ENCODE measurements at places on chromosomes 7 and 10. TPM values are rescaled to one million over a fixed set of nuclear protein-coding genes. Genes with fewer than 3 reads are reported as not detected.
A peak's percentile ranks its signal among the peaks of the same experiment; 100 is the strongest.

GRCh38 chr7:111424768-111425167 lies 137.5 kb downstream of the IMMP2L start:
- no peak for DNase-seq

GRCh38 chr7:17123020-17123419 lies 175.4 kb upstream of the AHR start:
- no peak for DNase-seq

DNA sequence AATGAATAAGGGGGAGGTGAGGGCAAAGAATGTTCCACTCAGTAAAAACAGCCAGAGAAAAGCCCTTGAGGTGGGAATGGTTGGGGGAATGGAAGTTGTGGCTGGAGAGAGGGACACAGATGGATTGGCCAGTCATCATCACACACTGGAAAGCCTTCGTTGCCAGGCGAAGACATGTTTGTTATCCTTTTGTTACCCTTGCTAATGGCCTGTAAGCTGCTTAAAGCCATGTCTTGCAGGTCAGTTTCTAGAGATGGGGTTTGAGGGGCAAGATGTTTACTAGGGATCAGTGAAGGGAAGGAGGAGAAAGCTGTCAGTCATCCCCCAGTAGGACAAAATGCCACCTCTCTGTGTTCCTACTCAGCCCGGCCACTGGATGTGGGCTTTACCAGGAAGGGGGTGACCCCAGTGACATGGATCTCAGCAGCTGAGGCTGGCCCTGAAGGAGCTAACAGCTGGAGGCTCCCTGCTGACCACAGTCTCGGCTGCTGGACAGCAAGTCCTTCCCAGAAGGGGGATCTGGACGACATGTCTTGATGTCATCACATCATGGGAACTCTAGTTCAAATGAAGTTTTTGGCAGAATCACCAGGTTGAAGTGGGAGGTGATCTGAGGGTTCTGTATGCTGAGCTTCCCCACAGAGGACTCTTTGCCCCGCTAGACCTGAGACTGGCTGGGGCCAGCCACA lies 66.2 kb downstream of the TBXAS1 start:
- DNase-seq = no peak

GRCh38 chr7:50651271-50651989 lies 86.2 kb upstream of the DDC start:
- no peak for DNase-seq

DNA sequence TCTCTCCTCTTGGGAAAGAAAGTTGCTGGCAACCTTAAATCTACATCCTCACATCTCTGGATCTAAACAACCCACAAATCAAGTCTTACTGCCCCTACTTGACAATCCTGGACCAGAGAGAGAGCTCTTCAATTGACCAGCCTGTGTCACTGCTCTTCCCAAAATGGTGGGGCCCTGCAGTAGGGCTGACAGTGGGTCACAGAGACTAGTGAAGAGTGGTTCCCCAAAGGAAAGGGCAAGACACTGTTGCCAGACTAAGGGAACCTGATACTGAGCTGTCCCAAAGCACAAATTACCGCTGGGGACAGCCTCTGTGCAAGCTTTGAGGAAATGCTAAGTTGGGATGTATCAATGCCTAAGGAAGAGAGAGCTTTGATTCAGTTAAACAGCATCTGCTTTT lies 4.5 kb upstream of the GPRIN2 start:
- DNase-seq = no peak

DNA sequence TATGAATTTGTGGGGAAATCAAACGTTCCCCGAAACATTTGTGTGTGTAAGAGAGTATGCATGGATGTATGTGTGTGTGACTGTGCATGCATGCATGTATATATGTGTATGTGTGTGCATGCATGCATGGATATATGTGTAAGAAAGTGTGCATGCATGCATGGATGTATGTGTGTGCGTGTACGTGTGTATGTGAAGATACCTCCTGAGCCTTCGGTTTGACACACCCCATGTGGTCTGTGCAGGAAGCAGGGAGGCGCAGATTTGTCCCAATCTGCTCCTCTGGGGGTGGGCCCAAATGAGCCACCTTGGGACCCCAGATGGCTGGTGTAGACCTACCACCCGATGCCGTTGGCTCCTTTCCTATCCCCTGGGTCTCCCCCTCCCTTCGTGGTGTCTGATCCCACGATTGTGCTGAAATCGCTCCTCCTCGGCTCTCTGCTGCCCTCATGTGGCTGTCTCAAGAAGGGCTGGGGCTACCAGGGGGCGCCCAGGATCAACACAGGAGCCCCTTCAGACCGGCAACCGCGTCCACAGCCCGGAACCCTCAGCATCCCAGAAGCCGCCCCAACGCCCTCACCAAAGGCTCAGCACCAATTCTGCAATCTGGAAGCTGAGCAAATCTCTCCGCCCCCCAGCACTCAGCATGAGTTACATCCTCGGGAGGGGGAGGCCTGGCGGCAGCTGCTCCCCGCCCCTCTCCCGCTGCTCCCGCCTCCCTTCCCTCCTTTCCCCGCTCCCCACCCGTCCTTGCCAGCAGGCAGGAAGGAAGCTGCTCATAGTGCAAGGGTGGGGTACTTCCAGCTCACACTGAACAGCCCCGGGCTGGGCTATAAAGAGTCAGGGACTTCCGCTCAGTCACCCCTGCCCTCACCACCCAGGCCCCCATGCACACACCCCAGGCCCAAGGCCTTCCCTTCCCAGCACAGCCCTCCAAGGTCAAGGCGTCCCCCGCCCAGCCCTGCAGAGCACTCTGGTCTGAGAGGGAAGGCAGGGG lies 2.3 kb upstream of the NOS3 start:
- peak; percentile 83 for DNase-seq

GRCh38 chr10:121544301-121544869 lies 53.9 kb downstream of the FGFR2 start:
- no peak for DNase-seq

GRCh38 chr7:21106296-21106732 lies 319.6 kb upstream of the SP8 start:
- no peak for DNase-seq

DNA sequence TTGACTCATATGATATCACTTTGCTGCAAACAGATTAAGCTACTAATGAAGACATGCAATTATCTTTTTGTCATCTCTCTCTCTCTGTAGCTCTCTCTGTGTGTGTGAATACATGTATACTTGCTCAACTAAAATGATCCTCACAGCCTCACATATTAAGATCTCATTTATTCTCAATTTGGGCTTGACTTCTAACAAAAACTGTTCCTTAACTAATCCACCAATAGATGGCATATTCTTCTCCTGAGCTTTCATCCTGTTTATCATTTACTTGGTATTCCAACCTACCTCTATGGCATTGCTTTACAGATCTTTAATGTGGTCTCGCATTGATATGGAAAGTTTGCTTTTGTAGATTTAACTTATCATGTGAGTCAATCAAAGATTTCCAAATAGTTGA lies 540.4 kb downstream of the CNTNAP2 start:
- no peak for DNase-seq

- DNase-seq = no peak
Measured at GRCh38 chr10:118504044-118504443, 91.4 kb downstream of the PRLHR start.

DNA sequence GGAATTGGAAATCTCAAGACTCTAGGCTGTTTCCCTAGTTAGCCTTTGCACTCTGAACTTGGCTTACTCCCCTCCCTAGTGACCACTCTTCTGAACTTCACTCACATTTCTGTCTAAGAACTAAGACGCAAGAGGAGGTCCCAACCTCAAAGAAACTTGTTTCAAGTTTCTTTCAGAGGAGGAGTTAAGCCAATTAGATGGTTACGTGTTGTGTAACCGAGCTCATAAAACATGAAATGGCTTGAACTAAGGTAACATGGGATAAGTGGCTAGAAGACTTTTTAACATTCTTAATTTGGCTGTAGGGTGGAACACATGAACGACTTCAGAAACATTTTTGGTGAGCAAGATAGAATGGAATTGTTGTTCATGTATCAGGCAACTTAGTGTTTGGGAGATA lies 39.5 kb upstream of the SEC61G start:
- DNase-seq = no peak

GRCh38 chr7:143456992-143457793 lies 13.9 kb downstream of the TAS2R60 start:
- DNase-seq = no peak

DNA sequence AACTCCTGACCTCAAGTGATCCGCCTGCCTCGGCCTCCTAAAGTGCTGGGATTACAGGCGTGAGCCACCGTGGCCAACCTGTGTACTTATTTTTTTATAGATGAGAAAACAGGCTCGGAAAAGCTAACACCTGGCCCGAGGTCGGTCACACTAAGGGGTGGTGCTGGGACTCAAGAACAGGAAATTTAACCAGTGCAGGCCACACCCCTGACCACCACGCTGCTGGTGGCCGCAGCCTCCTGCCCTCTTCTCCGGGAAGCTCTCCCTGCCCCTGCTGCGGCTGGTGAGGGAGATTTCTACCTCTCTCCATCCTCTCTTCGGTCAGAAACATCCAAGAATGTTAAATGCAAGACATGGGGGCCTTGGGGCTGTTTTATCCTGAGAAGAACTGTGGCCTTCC lies 63.2 kb downstream of the TNRC18 start:
- DNase-seq = no peak

- DNase-seq = no peak
Measured at GRCh38 chr7:105354383-105354782, 34.3 kb downstream of the SRPK2 start.

- DNase-seq = peak; percentile 36
Measured at GRCh38 chr7:38374507-38374906, 101.1 kb upstream of the TARP start.

DNA sequence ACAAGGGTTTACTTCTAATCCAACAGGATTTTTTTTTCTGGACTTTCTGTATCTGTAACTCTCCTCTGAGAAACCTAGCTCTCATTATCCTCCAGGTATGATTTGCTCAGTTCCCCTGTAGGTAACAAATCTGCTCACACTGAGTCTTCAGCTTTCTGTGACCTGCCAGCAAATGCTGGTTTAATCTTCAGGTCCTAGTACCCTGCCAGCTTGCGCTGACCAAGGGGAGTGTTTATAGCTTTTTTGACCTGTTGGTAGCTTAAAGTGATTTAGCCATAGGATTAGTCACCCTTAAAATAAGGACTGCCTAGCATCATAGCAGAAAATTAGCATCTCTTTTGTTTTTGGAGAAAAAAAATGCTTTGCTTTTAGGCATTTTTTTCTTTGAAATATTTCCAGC lies 22.4 kb downstream of the SND1 start:
- no peak for DNase-seq

- DNase-seq = peak; percentile 47
Measured at GRCh38 chr7:92731335-92732063, 104.9 kb downstream of the CDK6 start.

DNA sequence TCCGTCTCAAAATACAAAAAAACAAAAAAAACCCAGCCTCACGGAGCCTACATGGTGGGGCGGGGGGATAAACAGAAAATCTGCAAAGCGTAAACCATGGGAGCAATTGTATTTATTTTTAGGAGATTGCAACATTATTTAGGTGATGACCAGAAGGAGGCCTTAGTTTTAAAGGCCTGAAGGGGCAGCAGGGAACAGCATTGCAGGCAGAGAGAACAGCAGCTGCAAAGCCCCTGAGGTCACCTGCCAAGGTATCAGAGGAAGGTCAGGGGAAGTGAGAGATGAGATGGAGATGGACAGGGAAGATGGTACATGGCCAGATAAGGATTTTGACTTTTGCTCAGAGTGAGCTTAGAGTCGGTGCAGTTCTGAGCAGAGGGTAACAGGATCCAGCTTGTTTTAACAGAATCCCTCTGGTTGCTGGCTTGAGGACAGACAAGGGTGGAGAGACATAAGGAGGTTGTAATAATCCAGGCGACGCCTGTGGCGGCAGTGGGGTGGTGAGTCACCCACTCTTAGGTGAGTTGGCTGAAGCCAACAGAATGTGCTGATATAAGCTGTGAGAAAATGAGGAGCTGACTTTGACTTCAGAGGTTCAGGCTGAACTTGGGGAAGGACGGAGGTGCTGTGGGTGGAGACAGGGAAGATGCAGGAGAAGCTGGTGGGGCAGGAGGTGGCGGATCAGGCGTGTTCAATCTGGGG lies 82.3 kb upstream of the GTF2I start:
- no peak for DNase-seq

DNA sequence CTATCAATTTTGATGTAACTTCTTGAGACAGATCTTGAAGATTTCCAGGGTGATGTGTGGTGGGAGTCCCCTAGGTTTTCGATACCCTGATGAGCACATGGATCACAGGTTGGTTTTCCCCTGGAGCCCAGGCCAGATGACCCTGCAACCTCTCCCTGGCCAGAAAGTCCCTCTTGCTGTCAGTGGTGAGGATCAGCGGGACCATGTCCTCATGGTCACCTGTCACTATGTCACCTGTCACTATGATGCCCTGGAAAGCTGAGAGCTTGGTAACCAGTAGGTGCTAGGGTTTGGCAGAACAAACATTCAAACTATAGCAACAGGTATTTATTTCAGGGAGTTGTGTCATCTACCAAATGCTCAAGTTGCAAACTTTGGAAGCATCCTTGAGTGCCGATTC lies 197.9 kb downstream of the ARHGAP12 start:
- no peak for DNase-seq

The ZNF239 gene
- 0.13 TPM for total RNA-seq

The SPDYE6 gene
- not detected for total RNA-seq

The LRGUK gene
- total RNA-seq = 0.13 TPM

The ADRA2A gene
- not detected for total RNA-seq

The TMEM273 gene
- 68.7 TPM for total RNA-seq

The HOXA4 gene
- total RNA-seq = 0.51 TPM

The KMT2E gene
- total RNA-seq = 85.6 TPM

The TAS2R41 gene
- not detected for total RNA-seq

The AKR1B1 gene
- 48.3 TPM for total RNA-seq

The CCAR1 gene
- total RNA-seq = 20.7 TPM

The CRHR2 gene
- total RNA-seq = not detected

The DOCK1 gene
- 69.3 TPM for total RNA-seq

The OR2A5 gene
- total RNA-seq = not detected

The RNLS gene
- 0.39 TPM for total RNA-seq

Data from dermis microvascular lymphatic vessel endothelial cell (primary cell).